ENCODE measurements at places on chromosomes 4 and X.

DNA sequence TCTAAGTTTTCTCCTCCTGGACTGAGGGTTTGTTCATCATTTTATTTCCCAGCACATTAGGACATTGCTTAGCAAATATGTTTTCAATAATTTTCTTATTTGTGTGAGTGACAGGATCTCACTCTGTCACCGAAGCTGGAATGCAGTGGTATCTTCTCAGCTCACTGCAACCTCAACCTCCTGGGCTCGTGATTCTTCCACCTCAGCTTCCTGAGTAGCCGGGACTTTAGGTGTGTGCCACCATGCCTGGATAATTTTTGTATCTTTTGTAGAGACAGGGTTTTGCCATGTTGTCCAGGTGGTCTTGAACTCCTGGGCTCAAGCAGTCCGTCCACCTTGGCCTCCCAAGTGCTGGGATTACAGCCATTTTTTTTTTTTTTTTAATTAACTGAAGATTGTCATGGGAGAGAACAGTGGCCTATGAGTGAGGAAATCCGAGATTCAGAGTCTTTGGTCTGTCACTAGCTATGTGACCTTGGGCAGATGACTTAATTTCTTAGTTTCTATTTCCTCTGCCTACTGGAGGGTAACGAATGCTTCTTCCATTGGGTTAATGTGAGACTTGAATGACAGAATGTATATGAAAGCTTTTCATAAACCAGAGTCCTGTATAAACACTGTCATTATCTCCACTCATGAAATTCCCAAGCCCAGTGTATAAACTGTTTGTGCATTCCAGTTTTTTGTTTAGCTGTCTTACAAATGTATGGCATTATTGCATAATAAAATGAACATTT lies 23.9 kb downstream of the MOB1B start:
- DNase-seq: no peak

- DNase-seq: no peak
Observed at GRCh38 chrX:56790778-56791177, 61.7 kb downstream of the NBDY start.

DNA sequence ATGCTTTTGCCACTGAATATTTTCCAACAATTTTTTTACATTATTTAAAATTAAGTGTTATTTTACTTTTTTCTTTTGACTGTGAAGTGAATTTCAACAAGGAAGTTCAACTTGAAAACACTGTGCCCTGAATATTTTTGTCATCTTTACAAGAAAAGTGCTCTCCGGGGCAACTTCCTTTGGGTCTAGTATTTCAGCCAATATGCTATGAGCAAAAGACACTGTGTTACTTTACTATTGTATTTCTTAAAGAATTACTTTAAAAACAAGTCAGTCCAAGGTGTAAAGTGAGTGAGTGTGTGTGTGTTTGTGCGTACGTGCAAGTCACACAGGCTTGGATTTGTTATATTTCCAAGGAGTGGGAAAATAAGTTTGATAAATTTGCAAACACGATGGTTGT lies 7.6 kb upstream of the USP53 start:
- no peak for DNase-seq

GRCh38 chrX:148865277-148866210 lies 365.1 kb downstream of the AFF2 start:
- no peak for DNase-seq

DNA sequence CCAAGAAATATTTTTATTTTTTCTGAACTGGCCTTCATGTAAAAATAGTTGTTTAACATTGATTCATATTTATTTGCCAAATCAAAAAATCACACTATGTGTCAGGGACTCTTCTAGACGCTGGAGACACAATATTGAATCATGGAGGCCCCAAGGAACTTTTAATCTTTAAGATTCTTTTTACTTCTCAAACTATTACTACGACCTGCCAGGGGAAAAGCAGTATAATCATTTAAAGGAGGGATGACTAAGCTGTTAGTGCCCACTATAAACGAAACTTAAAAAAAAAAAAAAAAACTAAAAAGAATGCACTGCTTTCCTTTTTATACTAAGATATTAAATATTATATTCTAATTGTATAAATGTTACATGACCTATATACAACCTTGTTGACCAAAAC lies 84.7 kb downstream of the PPA2 start:
- no peak for DNase-seq

- no peak for DNase-seq
Observed at GRCh38 chr4:1404573-1405253, 1.5 kb downstream of the NKX1-1 start.

DNA sequence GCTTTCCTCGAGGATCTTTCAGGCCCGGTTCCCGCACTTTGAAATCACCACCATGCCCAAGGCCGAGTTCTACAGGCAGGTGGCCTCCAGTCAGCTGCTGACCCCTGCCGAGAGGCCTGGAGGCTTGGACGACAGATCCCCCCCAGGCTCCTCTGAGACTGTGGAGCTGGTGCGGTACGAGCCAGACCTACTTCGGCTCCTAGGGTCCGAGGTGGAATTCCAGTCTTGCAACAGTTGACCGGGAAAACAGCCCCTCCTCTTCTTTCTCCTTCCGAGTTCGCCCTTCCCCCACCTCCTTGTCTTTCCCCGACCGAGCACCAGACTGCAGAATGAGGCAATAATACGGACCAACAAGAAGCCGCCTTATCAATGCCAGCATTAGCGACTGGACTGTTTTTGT lies 54.4 kb downstream of the ELF4 start:
- DNase-seq: no peak

GRCh38 chr4:185991770-185992169 lies 77.2 kb upstream of the TLR3 start:
- no peak for DNase-seq

GRCh38 chr4:6575503-6576240 lies 683 bp downstream of the MAN2B2 start:
- no peak for DNase-seq

DNA sequence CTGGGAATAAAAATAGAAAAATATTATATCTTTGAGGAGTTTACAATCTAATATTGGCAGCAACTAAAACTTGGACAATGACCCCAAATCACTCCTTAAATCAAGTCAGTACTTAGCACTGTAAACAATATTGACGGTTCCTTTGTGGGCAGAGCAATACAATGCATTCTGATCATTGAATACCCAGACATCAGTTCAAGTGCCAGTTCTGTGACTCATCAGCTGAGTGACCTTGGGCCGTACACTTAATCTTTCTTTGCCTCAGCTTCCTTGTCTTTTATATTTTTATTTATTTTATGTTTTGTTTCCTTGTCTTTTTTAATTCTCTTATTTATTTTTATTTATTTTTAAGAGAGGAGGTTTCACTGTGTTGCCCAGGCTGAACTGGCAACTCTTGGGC lies 112.2 kb upstream of the ANXA3 start:
- DNase-seq: no peak

- DNase-seq: no peak
Observed at GRCh38 chrX:16138108-16138427, 14.7 kb downstream of the GRPR start.
